Keratinocyte (primary cell): ENCODE measurements at places on chromosomes 11 and 22. TPM values are rescaled to one million over a fixed set of nuclear protein-coding genes. Genes with fewer than 3 reads are reported as not detected.
A peak's percentile ranks its signal among the peaks of the same experiment; 100 is the strongest.

GRCh38 chr11:131864228-131864627 lies 493.8 kb downstream of the NTM start:
- DNase-seq, result no peak

Gene TMEM218
- polyA plus RNA-seq, result 21.0 to 35.9 TPM (median 34.2 TPM) in 3 replicates

- no peak for DNase-seq
Measured at GRCh38 chr22:24236656-24237055, 8.2 kb downstream of the GGT5 start.

Gene WBP2NL
- polyA plus RNA-seq, result 0.04 to 0.07 TPM in 2 of 3 replicates, not detected in the other

GRCh38 chr11:5476186-5476819 lies 12.2 kb upstream of the OR52D1 start:
- DNase-seq, result peak; percentile 13

Gene SCGB2A2
- polyA plus RNA-seq, result not detected in 3 replicates
